K562 (cell line): ENCODE measurements at places on chromosomes 5 and 9. TPM values are rescaled to one million over a fixed set of nuclear protein-coding genes. Genes with fewer than 3 reads are reported as not detected.
A peak's percentile ranks its signal among the peaks of the same experiment; 100 is the strongest.

DNA sequence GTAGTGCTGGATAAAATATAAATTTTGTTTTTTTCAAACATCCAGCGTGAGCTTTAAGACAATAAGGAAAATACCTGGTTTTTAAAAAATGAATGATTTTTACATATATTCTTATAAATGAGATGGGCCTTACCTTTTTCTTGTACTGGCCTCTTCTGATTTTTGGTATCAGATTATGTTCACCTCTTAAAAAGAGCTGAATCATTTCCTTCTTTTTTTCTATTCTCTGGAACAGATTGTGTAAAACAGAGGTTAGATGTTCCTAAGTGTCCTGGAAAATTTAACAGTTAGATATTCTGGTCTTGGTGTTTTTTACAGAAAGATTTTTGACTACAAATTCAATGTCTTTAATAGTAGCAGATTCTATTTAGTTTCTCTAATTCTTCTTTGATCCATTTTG is 74.6 kb downstream of the NDUFAF2 start:
- no peak overlapping the region for H3K4me3 ChIP-seq
- H3K27me3 ChIP-seq: no peaks in the 10 kb centered on the region
- DNase-seq: no peak
- no peaks in the 10 kb centered on the region for H3K36me3 ChIP-seq
- no peak overlapping the region for H3K27ac ChIP-seq

DNA sequence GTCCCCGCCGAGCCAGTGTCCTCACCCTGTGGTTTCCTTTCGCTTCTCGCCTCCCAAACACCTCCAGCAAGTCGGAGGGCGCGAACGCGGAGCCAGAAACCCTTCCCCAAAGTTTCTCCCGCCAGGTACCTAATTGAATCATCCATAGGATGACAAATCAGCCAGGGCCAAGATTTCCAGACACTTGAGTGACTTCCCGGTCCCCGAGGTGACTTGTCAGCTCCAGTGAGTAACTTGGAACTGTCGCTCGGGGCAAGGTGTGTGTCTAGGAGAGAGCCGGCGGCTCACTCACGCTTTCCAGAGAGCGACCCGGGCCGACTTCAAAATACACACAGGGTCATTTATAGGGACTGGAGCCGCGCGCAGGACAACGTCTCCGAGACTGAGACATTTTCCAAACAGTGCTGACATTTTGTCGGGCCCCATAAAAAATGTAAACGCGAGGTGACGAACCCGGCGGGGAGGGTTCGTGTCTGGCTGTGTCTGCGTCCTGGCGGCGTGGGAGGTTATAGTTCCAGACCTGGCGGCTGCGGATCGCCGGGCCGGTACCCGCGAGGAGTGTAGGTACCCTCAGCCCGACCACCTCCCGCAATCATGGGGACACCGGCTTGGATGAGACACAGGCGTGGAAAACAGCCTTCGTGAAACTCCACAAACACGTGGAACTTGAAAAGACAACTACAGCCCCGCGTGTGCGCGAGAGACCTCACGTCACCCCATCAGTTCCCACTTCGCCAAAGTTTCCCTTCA is 1.4 kb downstream of the GLIS3 start:
- peaks cover 20% of the 10 kb centered on the region for H3K4me1 ChIP-seq
- H3K27me3 ChIP-seq: peaks cover 23% of the 10 kb centered on the region
- DNase-seq: no peak
- H3K4me3 ChIP-seq: peak overlapping the region; percentile 19
- H3K36me3 ChIP-seq: no peaks in the 10 kb centered on the region
- H3K27ac ChIP-seq: no peak overlapping the region

Gene RNF183
- polyA plus RNA-seq: 0.08 and 0.11 TPM in 2 replicates

- no peak for DNase-seq
- H3K4me3 ChIP-seq: no peak overlapping the region
- no peaks in the 10 kb centered on the region for H3K4me1 ChIP-seq
- H3K27me3 ChIP-seq: no peaks in the 10 kb centered on the region
- H3K27ac ChIP-seq: no peak overlapping the region
These were observed 194.2 kb downstream of the ATP10B start for GRCh38 chr5:160657622-160658458.

Gene ADRA1B
- polyA plus RNA-seq: not detected in 2 replicates

DNA sequence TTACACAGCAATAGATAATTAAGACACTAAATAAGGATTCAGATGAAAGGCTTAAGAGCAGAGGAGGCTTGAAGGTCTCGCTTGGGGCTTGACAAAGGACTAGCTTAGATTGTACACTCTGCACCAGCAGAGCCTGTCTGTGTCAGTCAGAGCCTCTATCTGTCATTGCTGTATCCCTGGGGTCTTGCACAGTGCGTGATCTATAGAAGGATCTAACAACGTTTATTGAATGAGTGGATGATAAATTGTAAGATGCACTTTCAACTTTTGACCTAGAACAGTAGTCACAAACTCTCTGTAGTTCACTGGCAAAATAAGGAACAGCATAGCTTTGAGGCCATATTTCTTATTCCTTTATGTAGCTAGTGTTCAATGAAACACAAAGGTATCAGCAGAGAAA is 173.5 kb downstream of the ENTREP1 start:
- H3K27me3 ChIP-seq: peaks cover 6% of the 10 kb centered on the region; the same call in 1 of the 2 replicates
- no peak overlapping the region for H3K4me3 ChIP-seq
- H3K4me1 ChIP-seq: no peaks in the 10 kb centered on the region
- no peaks in the 10 kb centered on the region for H3K36me3 ChIP-seq
- DNase-seq: no peak

Gene PPP3R2
- not detected in 2 replicates for polyA plus RNA-seq

Gene SHISAL2B
- polyA plus RNA-seq: not detected in 2 replicates

Gene PCDHGA6
- polyA plus RNA-seq: 0.08 and 0.24 TPM in 2 replicates

- DNase-seq: no peak
- H3K27me3 ChIP-seq: peaks cover 3% of the 10 kb centered on the region; the same call in 2 of the 3 replicates
- no peak overlapping the region for H3K27ac ChIP-seq
- no peaks in the 10 kb centered on the region for H3K4me1 ChIP-seq
These were observed 194.1 kb downstream of the DCP2 start for GRCh38 chr5:113170707-113171106.

Gene SLC6A18
- not detected in 2 replicates for polyA plus RNA-seq

DNA sequence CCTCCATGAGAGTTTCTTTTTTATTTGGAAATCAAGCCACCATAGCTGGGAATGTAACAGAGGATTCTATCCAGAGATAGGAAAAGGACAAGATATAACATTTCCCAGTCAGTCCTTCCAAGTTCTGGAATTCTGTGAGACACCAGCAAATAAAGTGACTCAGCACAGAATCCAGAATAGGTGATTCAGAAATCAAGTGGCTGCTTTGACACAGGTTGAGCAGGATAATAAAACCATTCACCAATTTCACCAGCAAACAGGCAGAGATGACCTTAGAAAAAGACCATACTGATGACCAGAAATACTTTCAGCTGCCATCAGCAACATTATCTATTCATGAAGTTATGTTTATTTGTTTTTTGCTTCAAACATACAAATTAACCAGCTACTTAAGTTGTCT is 491.5 kb upstream of the TUSC1 start:
- no peak for DNase-seq
- no peaks in the 10 kb centered on the region for H3K27me3 ChIP-seq
- no peaks in the 10 kb centered on the region for H3K36me3 ChIP-seq
- H3K4me3 ChIP-seq: no peak overlapping the region
- H3K27ac ChIP-seq: no peak overlapping the region

- H3K4me1 ChIP-seq: no peaks in the 10 kb centered on the region
- no peaks in the 10 kb centered on the region for H3K36me3 ChIP-seq
- no peak overlapping the region for H3K4me3 ChIP-seq
- no peak for DNase-seq
- no peaks in the 10 kb centered on the region for H3K27me3 ChIP-seq
- H3K27ac ChIP-seq: no peak overlapping the region
These were observed 186.8 kb downstream of the PALM2AKAP2 start for GRCh38 chr9:109966643-109967368.

DNA sequence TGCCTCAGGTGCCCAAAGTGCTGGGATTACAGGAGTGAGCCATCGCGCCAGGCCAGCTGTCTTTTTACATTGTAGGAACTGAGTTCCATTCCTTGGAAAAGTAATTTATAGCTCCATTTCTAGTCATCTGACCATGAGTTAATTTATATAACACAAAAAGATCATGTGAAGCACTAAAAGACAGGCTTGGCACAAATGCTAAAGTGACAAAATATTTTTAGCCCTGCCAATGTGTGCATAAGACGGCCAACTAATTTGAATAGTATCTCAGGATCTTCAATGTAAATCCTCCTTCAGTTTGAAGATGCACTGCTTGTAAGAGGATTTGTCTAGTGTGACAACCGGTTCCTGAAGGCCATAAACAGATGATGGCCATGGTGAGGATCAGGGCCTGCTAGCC is 49.1 kb downstream of the MTMR12 start:
- DNase-seq: no peak
- H3K4me1 ChIP-seq: peaks cover 3% of the 10 kb centered on the region; the same call in 2 of the 3 replicates
- H3K36me3 ChIP-seq: peaks cover 66% of the 10 kb centered on the region

Gene SELENOP
- 3.9 and 5.6 TPM in 2 replicates for polyA plus RNA-seq

GRCh38 chr5:175550055-175550805 is 71.9 kb downstream of the SFXN1 start:
- DNase-seq: no peak
- H3K27ac ChIP-seq: no peak overlapping the region
- H3K4me1 ChIP-seq: no peaks in the 10 kb centered on the region
- H3K36me3 ChIP-seq: no peaks in the 10 kb centered on the region
- H3K27me3 ChIP-seq: peaks cover 55% of the 10 kb centered on the region

Gene SLC1A3
- not detected in 2 replicates for polyA plus RNA-seq

DNA sequence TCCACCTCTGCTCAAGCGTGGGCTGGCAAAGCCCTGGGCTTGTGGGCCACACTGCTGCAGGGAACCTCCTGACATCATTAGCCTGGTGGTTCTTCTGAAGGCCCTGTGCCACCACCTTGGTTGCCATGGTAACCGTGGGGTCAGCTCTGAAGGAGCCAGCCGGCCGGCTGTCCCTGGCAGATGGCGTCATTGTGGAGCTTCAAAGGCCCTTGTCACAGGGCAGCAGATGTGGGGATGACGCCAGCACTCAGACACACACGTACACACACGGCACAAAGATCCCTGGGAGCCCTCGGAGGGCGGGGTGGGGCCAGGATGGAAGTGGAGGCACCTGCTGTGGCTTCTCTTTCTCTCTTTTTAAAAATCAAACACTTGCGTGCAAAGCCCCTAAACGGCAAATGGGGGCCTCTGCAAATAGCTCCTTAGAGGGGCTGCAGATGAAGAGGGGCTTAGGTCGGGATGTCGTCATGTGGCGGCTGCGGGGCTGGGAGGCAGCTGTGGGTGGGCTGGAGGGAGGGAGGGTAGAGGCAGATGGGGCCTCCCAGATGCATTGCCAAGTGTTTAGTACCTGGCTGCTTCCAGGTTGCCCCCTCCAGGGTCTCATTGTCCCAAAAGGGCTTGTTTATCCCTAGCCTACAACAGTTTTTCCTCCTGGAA is 19.5 kb upstream of the RPL26L1 start:
- no peak overlapping the region for H3K4me3 ChIP-seq
- H3K27ac ChIP-seq: no peak overlapping the region
- peaks cover 10% of the 10 kb centered on the region; the same call in 1 of the 3 replicates for H3K36me3 ChIP-seq
- no peak for DNase-seq

DNA sequence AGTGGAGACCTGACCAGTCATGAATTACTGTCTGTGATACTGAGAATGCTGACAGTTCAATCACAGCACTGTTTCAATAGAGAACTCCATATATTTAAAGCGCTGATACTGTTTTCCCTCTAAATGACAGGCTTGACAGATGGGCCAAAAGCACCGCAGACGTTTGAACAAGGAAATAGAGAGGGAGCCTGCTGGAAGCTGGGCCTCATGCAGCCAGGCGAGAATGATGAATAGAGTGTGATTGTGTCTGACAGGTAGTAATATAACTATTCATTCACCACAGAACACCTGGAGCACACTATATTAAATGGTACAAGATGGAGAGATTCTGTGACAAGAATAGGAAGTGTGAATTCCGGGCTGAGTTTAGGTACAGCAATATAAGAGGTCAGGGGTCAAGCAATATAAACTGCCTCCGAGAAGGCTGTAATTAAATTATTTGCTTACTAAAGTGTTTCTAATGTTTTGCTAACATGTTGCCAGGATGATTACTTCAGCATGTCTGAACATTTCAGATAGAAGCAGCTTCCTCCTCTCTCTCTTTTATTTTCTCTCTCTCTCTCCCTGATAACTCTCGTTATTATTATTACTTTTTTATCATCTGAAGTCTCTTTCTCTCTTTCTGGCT is 297.7 kb downstream of the CSNK1G3 start:
- H3K4me1 ChIP-seq: no peaks in the 10 kb centered on the region
- no peaks in the 10 kb centered on the region for H3K36me3 ChIP-seq
- H3K27ac ChIP-seq: no peak overlapping the region
- H3K27me3 ChIP-seq: no peaks in the 10 kb centered on the region
- no peak overlapping the region for H3K4me3 ChIP-seq

DNA sequence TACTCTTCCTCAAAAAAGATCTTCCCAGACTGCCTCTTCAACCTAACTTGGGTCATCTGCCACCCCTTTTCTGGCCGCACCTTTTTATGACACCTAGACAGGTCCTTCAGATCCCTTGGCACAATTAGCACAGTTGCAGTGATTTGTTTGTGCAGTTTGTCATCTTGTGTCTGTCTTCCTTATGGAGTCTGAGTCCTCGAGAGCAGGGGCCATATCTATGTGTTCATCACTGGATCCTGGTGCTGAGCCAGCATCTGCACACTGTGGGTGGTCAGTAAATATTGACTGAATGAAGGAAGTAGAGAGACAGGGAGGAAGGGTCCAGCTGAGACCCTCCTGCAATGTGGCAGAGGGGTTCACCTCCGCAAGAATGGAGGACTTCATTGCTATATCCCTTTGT is 14.4 kb downstream of the ERGIC1 start:
- no peak for DNase-seq
- no peak overlapping the region for H3K27ac ChIP-seq
- no peak overlapping the region for H3K4me3 ChIP-seq

GRCh38 chr5:56126487-56127179 is 106.5 kb downstream of the ANKRD55 start:
- peaks cover 19% of the 10 kb centered on the region for H3K4me1 ChIP-seq
- no peak overlapping the region for H3K4me3 ChIP-seq
- H3K27me3 ChIP-seq: no peaks in the 10 kb centered on the region

DNA sequence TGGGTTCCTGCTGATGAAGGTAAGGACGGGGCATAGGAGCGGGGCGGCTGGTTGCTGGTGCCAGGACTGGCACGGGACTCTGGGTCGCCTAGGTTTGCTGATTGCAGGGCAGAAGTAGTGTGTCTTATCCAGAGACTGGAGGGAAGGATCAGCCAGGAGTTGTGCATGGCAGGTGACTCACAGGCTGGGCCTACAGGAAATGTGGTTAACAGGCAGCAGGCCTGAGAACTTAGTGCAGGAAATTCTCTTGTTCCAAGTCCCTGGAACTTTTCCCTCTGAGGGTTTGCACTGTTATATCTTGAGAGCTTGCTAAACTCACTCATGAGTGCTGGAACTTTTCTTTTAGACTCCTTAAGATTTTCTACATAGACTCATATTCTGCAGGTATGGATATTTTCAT is 95.1 kb downstream of the ANXA2R start:
- no peak for DNase-seq
- no peaks in the 10 kb centered on the region for H3K27me3 ChIP-seq
- H3K4me1 ChIP-seq: no peaks in the 10 kb centered on the region
- H3K36me3 ChIP-seq: no peaks in the 10 kb centered on the region
- H3K4me3 ChIP-seq: no peak overlapping the region

DNA sequence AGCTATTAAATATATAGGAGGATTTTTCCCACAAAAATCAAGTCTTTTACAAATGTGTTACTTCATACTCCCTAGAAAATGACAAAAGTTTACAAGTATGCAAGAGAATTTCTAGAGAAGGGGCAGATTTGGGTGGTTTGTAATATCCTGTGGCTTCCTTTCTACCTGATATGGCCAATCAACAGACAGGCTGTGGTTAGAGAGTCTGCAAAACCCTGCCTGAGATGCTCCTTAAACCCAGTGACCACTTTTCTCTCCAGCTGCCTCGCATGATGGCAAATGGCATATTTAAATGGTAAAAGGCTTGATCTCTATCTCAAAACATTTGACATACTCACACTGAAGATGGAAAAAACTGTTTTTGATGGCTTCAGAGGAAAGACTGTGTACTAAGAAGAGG is 550.1 kb upstream of the ZNF462 start:
- no peaks in the 10 kb centered on the region for H3K36me3 ChIP-seq
- no peak for DNase-seq
- no peak overlapping the region for H3K4me3 ChIP-seq
- no peaks in the 10 kb centered on the region for H3K4me1 ChIP-seq
